GM23248 (cell line): ENCODE measurements at places on chromosomes 5 and 9. TPM values are rescaled to one million over a fixed set of nuclear protein-coding genes. Genes with fewer than 3 reads are reported as not detected.

Gene FOXI1
- not detected in 2 replicates for total RNA-seq

Gene SNAPC3
- total RNA-seq: 34.8 and 44.3 TPM in 2 replicates

Gene GPRIN1
- 4.3 and 4.8 TPM in 2 replicates for total RNA-seq

Gene KIF24
- 1.1 and 1.6 TPM in 2 replicates for total RNA-seq

Gene PDCD1LG2
- total RNA-seq: 34.7 and 36.8 TPM in 2 replicates

DNA sequence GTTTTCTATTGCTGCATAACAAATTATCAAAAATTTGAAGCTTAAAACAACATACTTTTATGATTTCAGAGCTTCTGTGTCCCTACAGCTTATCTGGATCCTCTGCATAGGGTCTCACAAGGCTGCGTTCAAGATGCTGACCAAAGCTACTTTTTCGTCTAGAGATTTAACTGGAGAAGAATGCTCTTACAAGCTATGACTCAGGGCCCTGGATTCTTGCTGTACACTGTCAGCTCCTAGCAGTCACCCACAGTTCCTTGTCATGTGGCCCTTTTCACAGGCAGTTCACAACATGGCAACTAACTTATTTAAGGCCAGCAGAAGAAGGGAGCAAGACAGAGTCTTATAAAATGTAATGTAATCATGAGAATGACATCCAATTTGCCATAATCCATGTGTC, 70.8 kb upstream of the FAM174A start:
- H3K27me3 ChIP-seq: no peaks in the 10 kb centered on the region
- no peak overlapping the region for H3K4me3 ChIP-seq

GRCh38 chr5:145588113-145588512, 247.0 kb downstream of the PRELID2 start:
- DNase-seq: no peak
- no peaks in the 10 kb centered on the region for H3K36me3 ChIP-seq
- peak overlapping the region; percentile 45 for H3K27ac ChIP-seq
- no peaks in the 10 kb centered on the region for H3K27me3 ChIP-seq
- H3K4me1 ChIP-seq: peaks cover 28% of the 10 kb centered on the region
- H3K4me3 ChIP-seq: 0 out of 2 replicates have a peak overlapping the region, but pooled peaks have one; percentile 8

DNA sequence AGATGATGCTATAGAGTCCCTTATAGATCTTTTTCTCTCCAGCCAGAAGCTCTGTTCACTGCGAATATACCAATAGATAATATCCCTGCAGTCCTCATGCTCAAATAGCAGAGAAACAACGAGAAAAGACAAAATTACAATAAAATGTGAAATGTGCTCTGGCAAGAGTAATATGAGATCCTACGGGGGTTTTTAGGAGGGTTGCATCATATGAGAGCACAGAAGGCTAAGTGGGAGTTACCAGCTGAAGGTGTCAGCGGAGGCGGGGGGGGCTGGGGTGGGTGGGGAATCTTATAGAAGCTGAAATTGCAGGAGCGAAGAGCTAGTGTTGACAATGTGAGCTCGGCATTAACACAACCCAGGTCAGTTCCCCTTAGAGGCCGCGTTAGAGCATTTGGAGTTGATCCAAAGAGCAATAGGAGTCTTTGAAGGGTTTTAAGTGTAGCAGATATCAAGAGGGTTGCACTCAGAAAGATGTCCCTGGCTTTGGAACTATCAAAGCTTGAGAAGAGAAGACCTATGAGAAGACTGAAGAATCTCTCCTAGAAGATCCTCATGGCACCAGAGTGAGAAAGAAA, 109.7 kb downstream of the BASP1 start:
- H3K27ac ChIP-seq: no peak overlapping the region
- DNase-seq: no peak
- no peak overlapping the region for H3K4me3 ChIP-seq
- no peaks in the 10 kb centered on the region for H3K27me3 ChIP-seq
- no peaks in the 10 kb centered on the region for H3K36me3 ChIP-seq

DNA sequence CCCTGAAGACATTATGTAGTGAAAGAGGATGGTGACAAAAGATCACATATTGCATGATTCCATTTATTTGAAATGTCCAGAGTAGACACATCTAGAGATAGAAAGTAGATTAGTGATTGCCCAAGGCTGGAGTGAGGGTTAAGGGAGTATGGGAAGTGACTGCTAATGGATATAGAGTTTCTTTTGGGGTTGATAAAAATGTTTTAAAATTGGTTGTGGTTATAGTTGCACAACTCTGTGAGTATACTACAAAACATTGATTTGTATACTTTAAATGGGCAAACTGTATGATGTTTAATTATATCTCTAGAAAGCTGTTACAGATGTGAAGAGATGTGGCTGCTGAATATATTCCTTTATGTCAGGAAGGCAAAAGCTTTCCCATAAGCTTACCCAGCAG, 202.8 kb downstream of the CCDC171 start:
- no peak overlapping the region for H3K4me3 ChIP-seq
- no peaks in the 10 kb centered on the region for H3K27me3 ChIP-seq
- no peaks in the 10 kb centered on the region for H3K36me3 ChIP-seq
- H3K27ac ChIP-seq: no peak overlapping the region
- no peaks in the 10 kb centered on the region for H3K4me1 ChIP-seq
- no peak for DNase-seq

DNA sequence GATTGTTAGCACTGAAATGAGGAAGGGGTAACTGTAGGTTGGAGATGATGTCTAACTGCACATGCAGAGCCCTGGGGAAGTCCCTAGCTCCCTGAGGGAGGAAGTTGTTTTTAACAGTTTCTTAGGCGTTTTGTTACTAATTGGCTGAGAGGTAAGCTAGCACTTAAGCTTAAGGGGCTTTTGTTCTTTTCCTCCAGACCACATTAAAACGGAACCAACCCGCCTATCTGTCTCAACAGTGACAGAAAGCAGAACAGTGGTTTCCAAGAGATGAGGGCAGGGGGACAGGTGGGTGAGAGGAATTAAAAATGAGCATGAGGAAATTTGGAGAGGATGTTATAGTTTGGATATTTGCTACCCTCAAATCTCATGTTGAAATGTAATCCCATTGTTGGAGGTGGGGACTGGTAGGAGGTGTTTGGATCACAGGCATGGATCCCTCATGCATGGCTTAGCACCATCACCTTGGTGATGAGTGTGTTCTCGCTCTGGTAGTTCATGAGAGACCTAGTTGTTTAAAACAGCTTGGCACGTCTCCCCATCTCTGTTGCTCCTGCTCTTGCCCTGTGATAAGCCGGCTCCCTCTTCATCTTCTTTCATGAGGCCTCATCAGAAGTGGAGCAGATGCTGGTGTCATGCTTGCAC, 38.9 kb downstream of the LYRM7 start:
- no peak overlapping the region for H3K27ac ChIP-seq
- no peak for DNase-seq
- no peaks in the 10 kb centered on the region for H3K36me3 ChIP-seq
- H3K4me1 ChIP-seq: no peaks in the 10 kb centered on the region
- no peaks in the 10 kb centered on the region for H3K27me3 ChIP-seq

DNA sequence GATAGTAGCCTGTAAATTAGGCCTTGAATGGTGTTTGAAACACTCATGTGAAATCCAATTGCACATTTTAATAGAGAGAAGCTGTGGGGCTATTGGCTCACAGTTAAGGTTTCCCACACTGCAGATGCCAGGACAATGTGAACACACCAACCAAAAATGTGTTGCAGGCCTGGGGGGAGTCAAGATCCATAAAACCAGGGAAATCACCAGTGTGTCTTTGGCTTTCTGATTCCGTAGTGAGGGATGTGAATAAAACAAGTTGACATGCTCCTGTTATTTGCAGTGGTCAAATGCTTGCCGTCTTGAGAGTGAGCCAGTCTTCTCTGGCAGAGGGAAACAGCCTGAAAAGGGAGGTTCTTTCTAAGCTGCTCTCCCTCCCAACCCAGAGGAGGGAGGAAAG, 79.0 kb downstream of the ZNF462 start:
- H3K4me3 ChIP-seq: no peak overlapping the region
- no peak overlapping the region for H3K27ac ChIP-seq
- peaks cover 11% of the 10 kb centered on the region for H3K4me1 ChIP-seq
- H3K36me3 ChIP-seq: no peaks in the 10 kb centered on the region
- peak; percentile 9 for DNase-seq

DNA sequence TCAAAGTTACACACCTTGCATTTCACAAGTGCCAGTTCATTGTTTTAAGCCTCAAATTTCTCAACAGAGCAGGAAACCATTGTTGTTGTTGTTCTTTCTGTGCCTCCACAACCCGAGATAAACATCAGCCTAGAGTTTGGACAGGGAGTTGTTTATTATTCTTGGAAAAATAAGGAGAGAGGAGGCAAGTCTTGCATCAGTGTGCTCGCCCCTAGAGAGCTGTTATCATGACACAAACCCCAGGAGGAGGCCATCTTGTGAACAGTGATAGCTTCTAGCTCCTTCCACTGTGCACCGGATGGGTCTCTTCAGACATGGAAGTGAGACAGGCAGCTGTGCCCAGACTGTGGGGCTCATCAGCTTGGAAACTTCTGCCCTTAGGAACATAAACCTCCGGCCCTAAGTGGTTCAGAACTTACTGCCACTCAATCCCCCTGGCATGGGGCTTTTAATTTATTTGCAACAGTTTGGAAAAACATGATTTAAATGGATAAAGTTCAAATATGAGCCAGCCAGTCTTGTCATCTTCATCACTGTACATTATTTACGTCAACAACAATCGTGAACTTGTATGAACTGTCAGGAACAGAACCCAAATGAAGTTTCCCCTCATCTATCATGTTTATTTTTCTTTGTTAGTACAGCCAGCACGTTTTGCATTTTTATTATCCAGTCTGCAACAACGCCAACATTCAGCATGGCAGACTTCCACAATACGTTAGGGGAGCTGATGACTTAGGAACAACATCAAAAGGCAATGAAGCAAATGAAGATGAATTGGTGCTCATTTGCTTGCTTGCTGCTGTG, 181.7 kb upstream of the S1PR3 start:
- H3K4me1 ChIP-seq: peaks cover 8% of the 10 kb centered on the region
- no peak overlapping the region for H3K4me3 ChIP-seq
- H3K27ac ChIP-seq: no peak overlapping the region
- no peak for DNase-seq
- H3K36me3 ChIP-seq: no peaks in the 10 kb centered on the region

GRCh38 chr9:98118640-98119601, at the start of gene TRIM14:
Gene TRIM14 (minus strand): TSS chr9:98119222. CDS start chr9:98119188, 34 bp downstream.
- peak within 1 kb of the TSS; percentile 73 for H3K4me3 ChIP-seq
- DNase-seq: peak; percentile 78
- H3K36me3 ChIP-seq: no peaks in the 10 kb centered on the region
- no peaks in the 10 kb centered on the region for H3K4me1 ChIP-seq

- H3K27ac ChIP-seq: no peak overlapping the region
- no peak overlapping the region for H3K4me3 ChIP-seq
- DNase-seq: no peak
- H3K27me3 ChIP-seq: no peaks in the 10 kb centered on the region
- no peaks in the 10 kb centered on the region for H3K4me1 ChIP-seq
These were observed 446.5 kb downstream of the TLE1 start for GRCh38 chr9:81242866-81243265.

DNA sequence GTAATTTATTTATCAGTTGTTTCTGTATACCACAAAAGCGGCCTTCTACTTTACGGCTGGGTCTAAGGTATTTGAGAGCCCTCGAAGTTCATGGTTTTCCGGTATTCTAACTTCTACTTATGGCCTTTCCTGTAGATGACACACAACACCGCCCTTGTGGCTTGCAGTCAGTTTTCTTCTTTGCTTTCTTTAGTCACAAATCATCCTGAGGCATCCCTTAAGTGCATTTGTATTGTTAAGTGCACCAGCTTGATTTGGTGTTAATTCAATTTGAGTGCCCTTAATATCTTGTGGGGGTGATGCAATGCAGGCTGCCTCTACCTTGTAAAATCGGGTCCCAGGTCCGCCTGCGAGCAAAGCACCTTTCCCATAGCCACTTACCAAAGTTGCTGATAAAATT, 511.9 kb downstream of the CCDC171 start:
- no peaks in the 10 kb centered on the region for H3K27me3 ChIP-seq
- no peaks in the 10 kb centered on the region for H3K36me3 ChIP-seq
- no peak for DNase-seq
- H3K4me3 ChIP-seq: no peak overlapping the region

GRCh38 chr5:1319436-1320256, 24.8 kb upstream of the TERT start:
- no peak overlapping the region for H3K27ac ChIP-seq
- H3K4me1 ChIP-seq: no peaks in the 10 kb centered on the region
- H3K36me3 ChIP-seq: peaks cover 8% of the 10 kb centered on the region
- no peak for DNase-seq
- no peak overlapping the region for H3K4me3 ChIP-seq

DNA sequence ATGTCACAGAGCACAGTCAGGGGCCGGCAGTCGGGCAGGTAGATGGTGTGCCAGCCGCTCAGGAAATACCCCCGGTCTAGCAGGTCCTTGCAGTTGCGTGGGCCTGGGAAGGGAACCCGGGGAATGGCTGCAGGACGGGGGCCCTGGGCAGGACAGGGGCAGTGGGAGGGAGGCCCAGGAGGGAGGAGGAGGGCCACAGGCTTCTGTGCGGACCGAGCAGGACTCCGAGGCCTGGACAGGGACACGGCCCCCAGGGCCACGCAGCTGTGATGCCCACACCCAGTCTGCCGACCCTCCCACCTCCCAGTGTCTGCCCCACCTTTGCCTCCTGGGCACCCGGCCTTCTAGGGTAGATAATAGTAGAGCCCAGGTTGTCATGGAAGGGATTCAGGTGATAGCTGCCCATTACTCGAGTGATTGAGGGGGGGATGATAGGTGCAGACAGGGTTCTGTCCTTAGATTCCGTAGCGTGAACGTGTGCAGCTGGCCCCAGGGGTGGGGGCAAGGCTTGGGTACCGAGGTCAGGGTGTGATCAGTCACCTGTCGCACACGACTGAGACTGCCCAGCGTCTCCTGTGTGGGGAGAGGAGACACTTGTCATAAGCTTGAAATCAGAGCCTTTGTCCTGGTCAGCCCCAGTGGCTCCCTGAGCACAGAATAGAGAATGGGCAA, 4.5 kb downstream of the FCN1 start:
- H3K27ac ChIP-seq: no peak overlapping the region
- no peak overlapping the region for H3K4me3 ChIP-seq
- peaks cover 19% of the 10 kb centered on the region for H3K27me3 ChIP-seq

DNA sequence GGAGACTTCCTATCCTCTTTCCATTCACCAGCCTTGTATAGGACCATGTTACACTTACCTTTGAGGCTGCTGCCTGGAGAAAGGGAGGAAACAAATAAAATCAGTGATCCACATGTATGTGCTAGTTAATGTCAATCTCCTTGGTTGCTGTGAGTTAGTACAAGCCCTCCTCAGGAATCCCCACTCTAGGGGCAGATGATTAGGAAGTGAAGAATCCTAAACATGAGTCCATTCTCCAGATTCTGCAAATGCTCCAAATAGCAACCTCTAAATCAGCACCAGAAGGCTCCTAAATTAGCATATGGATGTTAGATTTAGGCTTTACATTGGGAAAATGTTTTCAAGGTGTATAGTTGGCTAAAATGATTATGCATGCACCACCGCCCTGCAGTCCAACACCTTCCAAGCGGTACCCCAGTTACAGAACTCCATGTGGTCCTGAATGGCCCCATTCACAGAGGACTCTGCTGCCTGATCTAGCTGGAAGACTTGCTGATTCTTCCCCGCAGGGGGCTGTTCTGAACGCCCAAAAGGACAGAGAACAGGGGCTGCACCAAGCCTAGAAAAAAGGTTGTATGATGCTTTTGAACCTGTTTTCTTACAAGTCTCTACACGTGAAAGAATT, 123.2 kb downstream of the TLE1 start:
- H3K27ac ChIP-seq: no peak overlapping the region
- no peak for DNase-seq
